ENCODE measurements at places on chromosomes 6 and 20.

GRCh38 chr6:69631552-69632346 lies 165.1 kb downstream of the LMBRD1 start:
- no peak for DNase-seq

DNA sequence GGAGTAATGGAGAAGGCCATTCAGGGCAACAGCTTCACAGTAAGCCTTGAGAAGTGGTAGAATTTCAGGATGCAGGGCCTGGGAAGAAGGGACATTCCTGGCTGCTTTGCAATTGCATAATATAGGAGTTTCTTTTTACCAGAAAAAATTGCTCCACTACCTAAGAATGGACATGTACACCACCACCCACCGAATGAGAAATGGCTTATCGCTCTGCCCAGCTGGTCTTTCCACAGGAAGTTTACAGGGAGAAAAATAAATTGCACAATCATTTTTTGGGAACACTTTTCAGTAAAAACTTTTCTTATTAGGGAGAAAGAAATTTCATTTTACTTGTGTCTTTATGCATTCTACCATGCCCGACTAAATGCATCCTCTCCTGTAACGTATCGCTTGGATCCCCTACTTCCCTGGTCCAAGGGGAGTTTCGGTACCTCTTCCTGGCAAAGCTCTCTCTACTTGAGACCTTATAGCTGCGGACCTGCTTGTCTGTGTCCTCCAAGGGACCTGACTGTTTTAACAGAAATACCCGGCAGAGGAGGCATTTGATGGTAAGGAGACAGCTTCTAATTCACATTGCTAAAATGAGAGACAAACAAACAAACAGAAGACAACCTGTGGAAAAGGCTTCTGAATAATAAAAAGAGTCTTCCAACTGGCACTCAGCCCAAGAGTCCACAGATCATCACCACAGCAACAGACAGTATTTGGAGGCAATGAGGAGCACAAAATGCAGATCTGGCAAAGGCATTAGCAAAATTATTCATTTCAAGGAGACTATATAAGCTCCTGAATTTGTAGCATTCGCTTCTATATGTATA lies 54.2 kb downstream of the MAP3K5 start:
- DNase-seq = no peak

GRCh38 chr6:85390105-85390728 lies 59.7 kb upstream of the NT5E start:
- no peak for DNase-seq

- peak; percentile 82 for DNase-seq
Observed at GRCh38 chr6:7108196-7108963, 619 bp downstream of the RREB1 start.

GRCh38 chr6:54377776-54378175 lies 69.5 kb downstream of the TINAG start:
- DNase-seq = no peak

- peak; percentile 71 for DNase-seq
Observed at GRCh38 chr20:3239026-3239866, at the start of gene SLC4A11. Gene SLC4A11 (minus strand): TSS chr20:3239190. CDS start chr20:3239137, 53 bp downstream.

- no peak for DNase-seq
Observed at GRCh38 chr6:56671651-56672461, 29.2 kb upstream of the DST start.

DNA sequence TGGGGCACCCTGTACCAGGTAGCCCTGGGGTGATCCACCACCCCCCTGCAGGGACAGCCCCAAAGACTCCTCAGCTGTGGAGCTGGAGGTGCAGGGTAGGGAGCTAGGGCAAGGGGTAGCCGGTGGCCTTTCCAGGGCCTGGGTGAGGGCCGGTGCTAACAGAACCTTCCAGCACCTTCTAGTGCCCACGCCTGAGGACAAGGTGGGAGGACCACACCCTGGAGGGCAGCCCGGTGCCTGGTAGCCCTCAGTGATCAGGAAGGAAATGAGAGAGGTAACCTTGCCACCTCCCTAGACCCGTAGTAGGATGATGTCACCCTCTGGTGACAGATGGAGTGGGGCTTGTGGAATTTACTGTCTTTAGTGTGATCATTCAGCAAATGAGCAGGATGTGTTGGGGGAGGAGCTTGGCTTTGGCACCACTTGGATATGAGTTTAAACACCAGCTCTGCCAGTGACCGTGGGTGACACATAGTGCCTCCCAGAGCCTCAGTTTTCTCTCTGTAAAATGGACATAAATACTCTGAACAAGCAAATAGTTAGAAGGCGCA lies 187.7 kb downstream of the NFATC2 start:
- DNase-seq = no peak

- no peak for DNase-seq
Observed at GRCh38 chr20:38085026-38085425, 51.5 kb downstream of the RPRD1B start.

DNA sequence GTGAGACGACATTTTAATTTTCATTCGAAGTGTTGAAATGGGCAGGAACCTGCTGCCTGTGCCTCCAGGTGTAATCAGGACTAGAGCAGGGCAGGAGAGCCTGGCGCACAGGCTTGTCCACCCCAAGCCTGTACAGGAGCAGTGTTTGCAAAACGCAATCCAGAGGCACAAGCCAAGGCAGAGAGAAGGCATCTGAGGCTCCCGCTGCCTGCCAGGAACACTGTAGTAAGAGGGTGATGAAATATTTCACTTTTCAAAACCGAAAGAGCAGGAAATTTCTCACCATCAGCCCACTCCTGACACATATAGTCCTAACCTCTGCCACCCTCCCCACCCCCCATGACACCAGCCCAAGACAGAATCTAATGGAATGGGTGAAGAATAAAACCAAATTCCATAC lies 132.5 kb downstream of the RTN4IP1 start:
- DNase-seq = no peak

GRCh38 chr6:88983532-88983931 lies 20.1 kb upstream of the RNGTT start:
- DNase-seq = no peak

- DNase-seq = no peak
Observed at GRCh38 chr6:9766240-9766915, 648.5 kb downstream of the TFAP2A start.

DNA sequence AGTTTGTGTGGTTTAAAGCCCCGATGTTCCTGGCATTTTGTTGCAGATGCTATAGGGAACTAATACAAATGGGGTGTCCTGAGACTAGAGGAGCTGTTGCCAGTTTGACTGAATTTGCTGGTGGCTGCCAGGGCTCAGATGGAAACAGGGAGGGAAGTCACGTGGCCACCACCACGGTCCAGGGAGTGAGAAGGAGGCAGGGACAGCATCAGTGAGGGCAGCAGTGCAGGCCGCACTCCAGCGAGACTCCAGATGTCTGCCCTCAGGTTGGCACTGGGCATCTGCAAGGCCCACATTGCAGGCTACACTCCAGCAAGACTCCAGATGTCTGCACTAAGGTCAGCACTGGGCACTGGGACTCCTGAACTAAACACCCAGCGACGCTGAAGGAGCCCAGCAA lies 86.2 kb downstream of the RAMACL start:
- DNase-seq = no peak

DNA sequence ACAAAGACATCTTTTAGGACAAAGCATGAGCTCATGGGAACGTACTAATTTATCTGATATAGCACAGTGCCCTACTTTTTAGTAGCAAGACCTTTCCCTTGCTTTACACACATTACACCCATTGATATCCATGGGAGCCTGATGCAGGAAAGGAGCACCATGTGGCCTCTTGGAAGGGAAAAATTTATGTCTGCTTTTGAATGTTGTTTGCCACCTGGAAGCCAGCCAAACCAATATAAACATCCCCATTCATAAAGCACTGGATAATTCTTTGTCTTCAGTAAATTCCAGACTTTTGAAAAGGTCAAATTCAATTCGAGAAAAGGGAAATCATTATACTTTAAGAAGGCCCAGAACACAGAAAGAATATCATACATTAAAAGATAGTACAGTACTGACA lies 152.3 kb upstream of the BEND6 start:
- DNase-seq = no peak

DNA sequence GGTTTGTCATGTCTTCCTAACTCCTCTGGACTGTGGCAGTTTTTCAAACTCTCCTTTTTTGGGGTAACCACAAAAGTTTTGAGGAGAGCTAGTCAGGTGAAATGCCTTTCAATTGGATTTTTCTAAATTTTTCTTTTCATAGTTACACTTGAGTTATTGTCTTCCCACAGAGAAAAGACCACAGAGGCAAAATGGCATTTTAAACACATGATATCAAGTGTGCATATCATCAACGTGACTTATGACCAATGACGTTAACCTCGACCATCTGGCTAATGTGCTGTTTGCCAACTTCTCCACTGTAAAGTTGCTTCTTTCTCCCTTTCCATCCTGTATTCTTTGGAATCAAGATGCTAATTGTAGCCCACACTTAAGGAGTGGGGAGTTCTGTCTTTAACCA lies 41.3 kb upstream of the SNAP25 start:
- DNase-seq = no peak

DNA sequence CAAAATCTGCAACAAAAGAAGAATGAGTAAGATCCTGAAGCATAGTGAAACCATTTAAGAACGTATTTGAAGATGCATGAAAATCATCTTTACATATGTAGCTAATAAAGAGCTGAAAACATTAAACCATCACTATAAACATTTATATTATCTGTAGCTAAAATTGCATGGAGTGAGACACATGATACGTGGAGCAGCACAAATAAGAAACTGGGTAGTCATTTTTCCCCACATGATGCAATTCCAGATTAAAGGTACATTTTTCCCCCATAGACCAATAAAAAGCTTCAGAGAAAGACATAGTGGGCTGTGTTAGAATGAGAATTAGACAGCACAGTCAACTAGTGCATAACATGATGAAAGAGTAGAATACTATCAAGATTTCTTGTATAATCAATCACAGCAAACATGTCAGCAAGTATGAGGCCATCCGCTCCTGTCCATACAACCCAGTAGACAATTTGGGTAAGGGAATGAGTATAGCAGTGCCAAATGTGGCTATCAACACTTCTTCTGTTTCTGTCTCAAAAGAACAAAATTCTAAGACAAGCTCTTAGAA lies 67.0 kb downstream of the RSPO3 start:
- DNase-seq = no peak

DNA sequence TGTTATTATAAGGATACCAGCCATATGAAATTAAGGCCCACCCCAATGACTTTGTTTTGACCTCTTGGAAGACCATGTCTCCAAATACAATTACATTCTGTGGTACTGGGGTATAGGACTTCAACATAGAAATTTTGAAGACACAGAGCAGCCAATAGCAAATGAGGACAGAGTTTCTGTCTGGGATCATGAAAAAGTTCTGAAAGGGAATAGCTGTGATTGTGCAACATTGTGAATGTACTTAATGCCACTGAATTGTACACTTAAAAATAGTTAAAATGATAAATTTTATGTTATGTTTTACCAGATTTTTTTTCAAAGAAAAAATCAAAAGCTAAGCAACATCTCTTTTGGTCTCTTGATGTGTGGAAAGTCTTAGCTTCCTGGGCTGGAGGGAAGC lies 27.0 kb upstream of the AGPAT4 start:
- no peak for DNase-seq

- peak; percentile 77 for DNase-seq
Observed at GRCh38 chr20:44326391-44327159, 10.3 kb upstream of the R3HDML start.

DNA sequence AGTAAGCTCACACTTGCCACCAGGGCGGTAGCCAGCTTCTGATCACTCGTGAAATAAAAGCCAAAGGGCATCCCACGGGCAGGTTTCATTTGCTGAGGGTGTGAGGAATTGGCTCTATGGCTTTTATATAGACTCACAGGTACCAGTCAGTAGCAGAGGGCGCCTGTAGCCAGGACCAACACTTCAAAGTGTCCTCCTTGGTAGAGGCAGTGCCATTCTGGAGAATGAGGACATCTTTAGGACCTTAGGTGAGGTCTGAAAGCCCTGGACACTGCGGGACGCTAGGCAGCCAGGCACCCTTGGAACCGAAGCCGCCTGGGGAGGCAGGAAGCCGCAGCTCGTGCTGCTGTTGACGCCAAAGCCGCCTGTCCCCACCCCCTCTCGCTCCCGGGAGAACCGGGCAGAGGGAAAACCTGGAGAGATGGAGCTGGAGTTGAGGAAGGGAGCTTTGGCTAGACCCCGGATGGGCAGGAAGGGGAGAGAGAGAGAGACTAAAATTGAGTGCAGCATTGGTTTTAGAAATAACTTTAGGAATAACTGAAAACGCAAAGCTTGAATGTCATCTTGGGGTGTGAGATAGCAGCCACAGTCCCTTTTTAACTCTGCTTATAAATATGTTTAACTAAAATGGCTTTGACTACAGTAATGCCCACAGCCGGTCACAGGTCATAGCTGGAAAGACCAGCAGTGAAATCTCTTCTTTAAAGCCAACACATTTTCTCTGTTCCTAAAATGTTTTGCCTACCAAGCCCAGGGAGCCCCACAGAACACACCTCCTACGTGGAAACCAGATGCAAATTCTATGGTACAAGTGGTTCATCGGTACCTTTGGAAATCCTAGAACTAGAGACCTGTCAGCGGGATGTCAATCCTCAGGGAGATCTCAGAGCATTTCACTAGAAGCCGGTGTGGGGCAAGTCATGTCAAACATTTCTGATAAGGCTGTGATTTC lies 128.5 kb upstream of the CDYL start:
- peak; percentile 68 for DNase-seq

GRCh38 chr20:25220021-25220730 lies 24.7 kb downstream of the ENTPD6 start:
- DNase-seq = no peak

- DNase-seq = no peak
Observed at GRCh38 chr6:87909849-87910248, 137.8 kb upstream of the SPACA1 start.

GRCh38 chr6:85405175-85405852 lies 44.6 kb upstream of the NT5E start:
- no peak for DNase-seq

- DNase-seq = no peak
Observed at GRCh38 chr6:55379471-55379870, 52.2 kb downstream of the GFRAL start.

DNA sequence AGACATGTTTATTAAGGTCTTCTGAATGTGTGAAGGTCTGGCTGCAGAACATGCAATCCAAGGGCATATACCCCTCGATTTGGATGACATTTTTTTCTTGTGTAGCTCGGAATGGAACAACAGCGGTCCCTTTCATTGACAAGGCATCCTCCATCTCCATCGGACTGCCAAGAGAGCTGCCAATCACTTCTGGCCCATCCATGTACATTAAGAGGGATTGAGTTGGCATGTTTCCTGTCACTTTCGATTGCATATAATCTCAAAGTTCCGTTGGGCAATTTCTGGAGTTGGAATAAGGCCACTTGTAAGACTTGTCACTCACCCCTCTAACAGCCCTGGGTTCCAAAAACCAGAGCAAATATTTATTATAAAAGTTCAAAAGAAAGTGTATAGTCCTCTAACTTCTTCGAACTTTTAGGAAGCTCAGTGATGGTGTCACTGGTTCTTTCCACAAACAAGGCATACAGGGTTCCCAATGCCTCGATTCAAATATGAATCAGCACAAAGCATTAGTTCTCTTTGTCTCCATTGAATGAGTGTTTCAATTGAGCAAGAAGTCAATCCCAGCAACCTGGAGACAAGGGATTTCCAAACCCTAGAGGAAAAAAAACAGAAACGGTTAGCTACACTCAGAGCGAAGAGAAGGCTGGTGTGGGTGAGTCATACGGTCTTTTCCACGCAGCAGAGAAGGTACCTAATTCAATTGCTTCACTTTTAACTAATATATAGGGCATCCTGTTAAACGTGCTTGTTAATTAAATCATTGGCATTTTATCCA lies 10.9 kb downstream of the ZNF217 start:
- peak; percentile 65 for DNase-seq

Measured in activated CD8-positive, alpha-beta memory T cell treated with anti-CD3 and anti-CD28 coated beads for 24 hours (primary cell).